ENCODE measurements at places on chromosomes 6 and 20.

DNA sequence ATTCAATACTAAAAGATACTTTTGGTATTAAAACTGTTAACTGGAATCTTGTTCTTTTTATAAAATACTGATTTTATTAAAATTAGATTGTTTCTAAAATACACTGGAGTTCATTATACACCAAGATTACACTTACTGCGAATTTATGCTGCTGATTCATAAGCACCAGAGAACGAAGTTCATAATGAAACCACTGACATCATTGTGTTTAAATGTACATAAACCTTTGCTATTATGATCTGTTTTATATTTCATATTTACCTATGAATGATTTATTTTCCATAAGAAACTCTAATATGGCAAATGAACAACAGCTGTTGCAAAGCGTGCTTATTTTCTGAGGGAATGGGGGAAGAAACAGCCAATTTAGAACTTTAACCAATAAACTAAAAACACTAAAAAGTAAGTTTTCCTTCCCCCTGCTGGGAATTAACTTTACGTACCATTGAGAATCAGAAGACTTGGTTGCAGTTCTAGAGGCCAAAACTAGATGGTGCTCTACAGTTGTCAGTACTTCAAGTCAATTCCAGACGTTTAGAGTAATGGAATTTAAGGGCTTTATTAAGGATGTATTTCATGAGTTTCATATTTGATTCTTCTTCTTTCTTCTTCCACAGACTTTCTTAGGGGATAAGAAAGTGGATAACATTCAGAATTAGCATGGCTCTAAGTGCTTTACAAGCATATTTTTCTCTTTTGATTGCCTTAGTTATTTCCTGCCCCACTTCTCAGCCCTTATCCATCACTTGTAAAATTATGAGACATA, 30.8 kb upstream of the COL19A1 start:
- no peak for DNase-seq

- no peak for DNase-seq
These were observed 110.2 kb downstream of the AGPAT4 start for GRCh38 chr6:161163466-161164181.

DNA sequence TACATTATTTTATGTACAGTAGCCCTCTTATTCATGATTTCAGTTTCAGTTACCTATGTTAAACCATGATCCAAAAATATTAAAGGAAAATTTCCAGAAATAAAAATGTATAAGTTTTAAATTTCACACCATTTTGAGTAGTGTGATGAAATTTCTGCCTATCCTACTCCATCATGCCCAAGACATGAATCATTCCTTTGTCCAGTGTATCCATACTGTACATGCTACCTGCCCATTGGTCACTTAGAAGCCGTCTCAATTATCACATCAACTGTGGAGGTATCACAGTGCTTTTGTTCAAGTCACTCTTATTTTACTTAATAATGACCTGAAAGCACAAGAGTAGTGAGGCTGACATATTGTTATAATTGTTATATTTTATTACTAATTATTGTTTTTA, 32.3 kb upstream of the PLCB4 start:
- no peak for DNase-seq

GRCh38 chr6:7071405-7071804, 36.4 kb upstream of the RREB1 start:
- DNase-seq: no peak

DNA sequence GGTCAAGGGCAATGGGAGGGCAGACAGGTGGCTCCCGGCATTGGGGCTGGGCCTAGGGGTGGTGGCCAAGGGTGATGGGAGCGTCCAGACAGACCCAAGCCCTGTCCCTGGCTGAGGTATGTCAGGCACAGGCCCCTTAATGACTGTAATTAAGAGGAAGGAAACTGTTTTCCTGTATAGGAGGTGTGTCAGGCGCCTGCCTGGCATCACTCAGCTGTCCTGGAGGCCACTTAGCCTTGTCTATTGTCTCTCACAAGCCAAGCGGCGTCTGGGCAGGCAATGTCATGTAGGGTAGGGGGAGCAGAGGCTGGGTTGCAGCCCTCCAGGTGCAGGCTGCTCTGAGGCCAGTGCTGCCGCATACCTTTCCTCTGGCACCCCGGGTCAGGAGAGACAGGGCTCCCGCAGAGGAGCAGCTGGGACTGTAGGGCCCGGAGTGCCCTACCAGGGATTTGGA, 3.9 kb upstream of the FAM83C start:
- no peak for DNase-seq

- no peak for DNase-seq
These were observed 656.8 kb upstream of the CHD6 start for GRCh38 chr20:42274986-42275385.

DNA sequence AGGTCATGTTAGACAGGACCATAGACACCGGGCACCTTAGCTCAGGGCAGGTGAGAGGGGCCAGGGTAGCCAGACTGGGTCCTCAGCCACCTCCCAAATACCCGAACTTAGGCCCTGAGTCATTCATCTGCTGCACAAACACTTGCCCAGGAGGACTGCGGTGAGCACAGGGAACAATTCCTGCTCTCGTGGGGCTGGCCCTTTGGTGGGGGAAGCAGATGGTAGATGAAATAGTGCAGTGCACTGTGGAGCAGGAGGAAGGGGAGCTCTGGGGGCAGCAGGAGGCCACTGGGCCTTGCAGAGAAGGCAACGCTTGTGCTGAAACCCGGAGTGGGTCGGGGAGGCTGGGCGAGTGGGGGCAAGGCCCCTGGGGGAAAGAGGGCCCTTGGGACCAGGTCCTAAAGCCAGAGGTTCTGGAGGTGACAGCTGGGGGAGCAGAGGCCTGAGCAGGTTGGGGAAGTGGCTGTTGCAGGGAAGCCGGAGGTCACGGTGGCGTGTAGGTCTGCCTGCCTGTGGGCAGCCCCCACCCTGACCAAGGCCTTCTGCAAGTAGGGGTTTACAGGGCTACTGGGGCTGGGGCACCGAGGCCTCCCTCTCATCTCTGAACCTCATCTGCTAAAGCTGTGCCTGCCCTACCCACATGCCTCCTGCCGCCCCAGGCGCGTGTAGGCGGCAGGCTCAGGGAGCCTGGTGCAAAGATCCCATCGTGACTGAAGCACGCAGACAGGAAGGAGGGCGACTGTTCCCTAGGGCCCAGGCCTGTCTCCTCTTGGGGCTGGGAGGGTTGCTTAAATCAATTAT, 4.7 kb upstream of the NPBWR2 start:
- no peak for DNase-seq

DNA sequence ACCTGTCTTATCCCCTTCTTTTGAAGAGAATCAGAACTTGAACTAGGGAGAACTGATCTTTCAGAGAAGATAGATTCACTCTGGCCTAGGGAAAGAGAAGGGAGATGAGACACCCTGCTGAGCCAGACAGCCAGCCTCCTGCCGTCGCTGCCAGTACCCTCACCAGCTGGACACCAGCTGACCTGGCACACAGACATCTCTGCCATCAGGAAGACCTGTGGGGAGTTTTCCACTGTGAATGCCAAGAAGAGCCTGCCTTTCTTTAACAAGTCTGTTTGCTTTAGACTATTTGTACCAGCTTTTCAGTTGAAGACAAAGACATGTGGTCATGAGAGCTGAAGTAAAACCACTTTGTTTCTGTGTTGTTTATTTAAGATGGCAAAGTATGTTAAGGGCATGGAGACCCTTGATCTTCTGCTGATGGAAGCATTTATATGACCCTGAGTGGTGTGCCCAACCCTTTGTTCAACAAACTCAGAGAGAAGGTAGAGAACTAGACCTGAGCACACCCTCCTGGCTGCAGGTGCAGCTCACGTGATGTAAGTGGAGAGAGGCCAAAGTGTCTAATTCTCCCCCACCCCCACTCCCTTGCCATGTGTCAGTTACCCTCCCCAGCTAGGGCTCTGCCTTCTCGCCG, 82.3 kb upstream of the SLC24A3 start:
- DNase-seq: no peak

GRCh38 chr6:156280065-156280464, 497.1 kb upstream of the ARID1B start:
- DNase-seq: no peak

DNA sequence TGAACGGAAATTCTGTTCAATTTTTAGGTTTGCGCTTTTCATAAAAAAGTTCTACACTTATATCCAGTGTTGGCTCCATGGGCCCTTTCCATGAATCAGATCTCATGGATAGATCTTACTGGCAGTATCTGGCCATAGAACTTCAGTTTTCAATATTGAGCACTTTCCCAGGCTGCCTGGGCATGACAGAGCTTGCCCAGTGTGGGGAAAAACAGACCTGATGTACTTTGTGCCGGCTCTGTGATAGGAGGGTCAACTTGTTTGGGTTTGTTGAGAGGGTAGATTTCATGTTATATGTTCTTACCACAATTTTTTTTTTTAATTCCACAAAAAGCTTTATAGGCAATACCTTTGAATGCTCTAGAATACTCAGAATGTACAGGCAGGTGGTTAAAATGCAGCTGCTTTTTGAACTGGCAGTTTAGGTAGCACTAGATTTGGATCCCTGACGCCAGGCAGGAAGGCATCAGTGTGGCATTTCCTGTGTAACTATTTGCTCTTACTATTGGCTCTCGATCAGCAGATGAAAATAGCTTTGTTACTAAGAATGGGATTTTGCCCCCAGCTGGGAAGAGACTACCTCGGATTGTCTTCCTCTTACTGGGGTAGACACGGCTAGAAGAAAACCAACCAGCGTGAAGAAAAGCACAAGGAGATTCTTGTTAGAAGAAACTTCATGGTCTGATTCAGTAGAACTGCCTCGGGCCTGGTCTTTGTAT, 404.9 kb upstream of the SOX4 start:
- no peak for DNase-seq

- DNase-seq: no peak
These were observed at the start of gene NOL4L for GRCh38 chr20:32585011-32585585. NOL4L (minus strand) TSS chr20:32585333; CDS start chr20:32584890, 443 bp downstream.

DNA sequence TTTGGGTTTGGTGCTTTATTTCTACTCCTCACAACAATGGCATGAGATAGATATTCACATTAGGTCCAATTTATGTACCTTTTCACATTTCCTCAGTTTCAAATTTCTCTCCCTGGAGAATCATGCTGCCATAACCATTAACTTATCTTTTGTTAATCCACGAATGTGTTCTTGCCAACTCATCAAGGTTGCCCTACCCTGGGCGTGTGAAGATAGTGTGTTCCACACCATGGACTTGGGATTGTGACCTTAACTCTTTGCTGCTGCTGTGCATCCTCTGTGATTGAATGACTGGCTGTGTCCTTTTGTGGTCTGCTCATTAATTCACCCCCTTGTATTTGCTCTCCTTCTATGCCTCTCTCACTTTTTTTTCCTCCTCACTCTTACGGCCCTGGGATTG, 34.2 kb upstream of the SNRPB2 start:
- DNase-seq: no peak

DNA sequence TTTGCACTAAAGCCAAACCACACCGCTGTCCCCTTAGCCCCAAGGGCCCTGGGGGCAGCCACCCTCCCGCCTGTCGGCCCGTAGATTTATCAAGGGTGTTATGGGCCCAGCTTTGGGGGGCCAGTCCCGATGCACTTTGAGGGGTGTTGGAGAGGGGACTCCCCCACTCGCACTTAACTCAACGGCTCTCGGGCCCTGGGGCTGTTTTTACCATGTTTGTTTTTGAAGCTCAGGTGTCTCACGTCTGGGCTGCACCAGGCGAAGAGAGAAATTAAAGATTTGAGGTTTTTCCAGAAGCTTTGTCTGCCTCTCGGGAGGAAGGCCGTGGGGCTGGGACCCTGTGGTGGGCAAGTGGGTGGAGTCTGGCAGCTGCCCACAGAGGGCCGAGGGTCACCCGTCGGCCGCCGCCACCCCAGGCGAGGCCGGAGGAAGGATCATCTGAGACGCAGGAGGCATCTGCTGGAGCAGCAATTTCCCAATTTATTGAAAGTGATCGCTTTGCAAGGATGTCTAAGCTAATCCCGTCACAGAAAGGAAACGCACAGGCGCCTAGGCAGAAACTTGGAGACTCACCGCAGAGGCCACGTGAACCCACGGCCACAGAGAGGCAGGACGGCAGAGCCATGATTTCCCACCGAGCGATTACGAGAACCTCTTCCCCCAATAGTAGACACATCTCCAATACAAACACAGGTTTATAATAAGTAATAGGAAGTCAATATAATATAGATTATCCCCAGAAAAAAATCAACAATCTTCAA, 3.8 kb downstream of the SLC2A4RG start:
- DNase-seq: no peak

DNA sequence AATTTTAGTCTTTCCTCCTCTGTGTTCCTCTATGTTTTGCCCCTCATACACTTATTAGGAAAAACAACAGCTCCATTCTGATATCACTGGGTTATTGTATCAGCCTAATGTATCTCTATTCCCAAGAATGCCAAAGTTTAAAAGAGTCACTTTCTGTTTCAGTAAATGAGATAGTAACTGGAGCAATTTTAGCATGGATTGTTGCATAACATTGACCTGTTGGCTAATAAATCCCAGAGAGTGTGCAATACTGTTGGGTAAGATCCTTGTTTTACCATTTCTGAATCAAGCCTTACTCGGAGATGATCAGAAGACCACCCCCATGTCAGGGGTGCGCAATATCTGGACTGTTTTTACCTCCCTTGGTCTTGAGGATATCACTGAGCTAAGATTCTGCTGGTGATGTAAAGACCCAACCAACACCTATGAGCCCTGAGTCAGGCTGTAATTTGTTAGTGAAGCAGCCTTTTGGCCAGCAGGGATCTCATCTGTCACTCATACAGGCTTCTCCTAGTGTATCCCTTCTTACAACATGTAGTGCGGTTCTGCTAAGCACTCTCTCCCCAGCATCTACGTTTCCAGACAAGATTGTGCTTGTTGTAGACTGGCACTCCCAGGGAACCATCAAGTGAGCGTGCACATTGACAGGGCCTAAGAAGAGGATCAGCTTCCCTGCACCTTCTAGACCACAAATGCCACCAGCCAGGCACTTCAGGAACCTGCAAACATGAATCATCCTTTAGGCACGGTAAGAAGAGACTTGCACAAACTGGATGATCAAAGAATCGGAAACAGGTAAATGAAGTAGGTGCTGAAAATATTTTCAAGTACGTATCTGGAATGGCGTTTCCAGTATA, 11.5 kb upstream of the IPCEF1 start:
- no peak for DNase-seq

DNA sequence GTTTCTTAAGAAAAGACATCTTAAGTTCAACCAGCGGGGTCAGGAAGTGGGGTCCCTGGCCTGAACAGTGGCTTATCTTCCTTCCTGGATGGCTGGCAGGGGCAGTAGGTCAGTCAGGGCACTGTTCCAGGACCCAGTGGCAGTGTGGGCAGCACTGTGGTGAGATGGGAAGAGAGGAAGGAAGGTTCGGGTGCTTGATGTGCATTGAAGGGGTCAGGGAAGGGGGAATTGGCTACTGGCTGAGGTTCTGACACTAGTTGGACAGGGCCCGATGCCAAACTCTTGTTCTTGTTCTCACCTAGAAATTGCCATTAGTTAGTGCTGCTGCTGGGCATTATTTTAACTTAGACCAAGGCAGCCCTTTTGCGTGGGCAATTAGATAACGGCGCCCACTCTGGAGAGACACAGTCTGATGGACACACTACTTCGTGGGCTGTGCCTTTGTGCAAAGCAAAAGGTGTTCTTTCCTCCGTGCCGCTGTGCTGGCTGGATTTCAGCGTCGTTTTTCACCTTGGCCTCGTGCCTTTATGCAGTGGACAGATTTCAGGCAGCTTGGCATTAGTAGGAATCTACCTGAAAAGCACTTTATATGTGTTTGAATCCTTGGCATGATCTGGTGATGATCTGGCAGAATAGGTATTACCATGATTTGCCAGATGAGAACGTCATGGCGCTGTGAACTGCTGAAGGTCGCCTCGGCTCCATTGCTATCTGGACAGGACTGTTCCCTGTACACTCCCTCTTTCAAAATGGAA, 30.3 kb downstream of the UTRN start:
- no peak for DNase-seq

All from tibial artery (tissue), 4 donors.